NB4 (cell line): ENCODE measurements at places on chromosomes 5 and 9.

GRCh38 chr9:75589497-75589896, 301.0 kb upstream of the PCSK5 start:
- no peak for DNase-seq

DNA sequence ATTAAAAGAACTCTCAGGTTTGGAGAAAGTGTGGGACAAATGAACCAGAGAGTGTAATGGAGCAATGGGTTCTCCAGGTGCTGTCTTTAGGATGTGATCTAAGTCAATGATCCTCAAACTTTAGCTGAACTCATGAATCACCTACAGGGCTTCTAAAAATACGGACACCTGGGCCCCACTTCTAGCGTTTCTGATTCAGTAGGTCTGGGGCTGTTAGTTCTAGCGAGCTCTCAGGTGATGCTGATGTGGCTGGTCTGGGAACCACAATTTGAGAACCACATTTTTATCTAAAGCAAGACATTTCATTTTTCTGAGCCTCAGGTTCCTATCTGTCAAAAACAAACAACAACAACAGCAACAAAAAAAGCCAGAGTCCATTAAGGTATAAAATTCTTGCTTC, 35.1 kb upstream of the PCA3 start:
- DNase-seq = no peak

GRCh38 chr9:7006417-7006816, 248.6 kb downstream of the KDM4C start:
- DNase-seq = no peak

GRCh38 chr5:75322066-75322465, 15.0 kb upstream of the HMGCR start:
- DNase-seq = no peak
